Activated naive CD8-positive, alpha-beta T cell treated with anti-CD3 and anti-CD28 coated beads, Interleukin-2, amount 50 U/mL, for 16 hours (primary cell): ENCODE measurements at places on chromosomes 6 and 20.

DNA sequence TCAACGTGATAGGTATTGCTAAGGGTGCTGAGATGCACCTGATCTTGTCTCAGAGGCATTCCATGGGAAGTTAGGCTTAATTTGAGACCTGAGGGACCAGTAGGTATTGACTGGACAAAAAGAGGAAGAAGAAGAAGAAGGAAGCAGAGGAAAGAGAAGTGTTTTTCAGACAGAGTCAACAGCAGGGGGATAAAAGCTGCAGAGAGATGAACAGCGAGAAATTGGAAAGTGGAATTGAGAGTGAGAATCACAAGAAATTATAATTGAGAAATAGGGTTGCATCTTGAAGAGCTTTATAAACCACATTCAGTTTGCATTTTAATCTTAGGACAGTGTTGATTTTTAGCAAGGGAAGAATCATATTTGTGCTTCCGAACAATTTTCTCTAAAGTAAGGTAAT is 254.0 kb downstream of the CD83 start:
- DNase-seq: no peak

DNA sequence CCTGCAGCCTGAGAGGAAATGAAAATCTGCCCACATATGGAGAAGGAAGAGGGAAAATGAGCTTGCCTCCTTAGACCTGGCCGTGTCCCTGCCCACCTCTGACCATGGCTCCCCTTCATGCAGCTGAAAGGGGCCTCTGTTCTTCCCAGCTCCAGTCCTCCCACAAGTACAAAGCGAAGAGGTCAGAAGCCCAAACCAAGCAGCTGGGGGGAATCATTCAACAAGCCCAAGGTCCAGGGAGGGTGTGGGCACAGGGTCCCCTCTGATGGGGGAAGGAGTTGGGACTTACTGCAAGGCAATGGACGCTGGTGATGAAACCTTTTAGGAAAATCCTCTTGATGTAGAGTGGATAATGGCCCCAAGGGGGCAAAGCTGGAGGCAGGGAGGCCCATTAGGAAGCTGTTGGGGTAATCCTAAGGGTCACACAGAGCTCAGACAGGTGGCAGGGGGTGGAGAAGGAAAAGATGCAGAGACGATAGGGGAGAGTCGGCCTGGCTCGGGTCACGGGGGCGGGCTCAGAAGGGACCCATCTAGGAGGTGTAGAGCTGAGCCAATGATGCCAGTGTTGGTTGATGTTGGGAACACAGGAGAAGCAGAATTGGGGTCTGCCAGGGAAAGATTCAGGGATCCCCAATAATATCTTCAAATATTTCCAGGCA is 16.1 kb upstream of the GRM4 start:
- DNase-seq: no peak

- no peak for DNase-seq
These were observed 15.9 kb downstream of the TMEM200A start for GRCh38 chr6:130381459-130382380.

GRCh38 chr6:7073082-7073820 is 34.5 kb upstream of the RREB1 start:
- no peak for DNase-seq

DNA sequence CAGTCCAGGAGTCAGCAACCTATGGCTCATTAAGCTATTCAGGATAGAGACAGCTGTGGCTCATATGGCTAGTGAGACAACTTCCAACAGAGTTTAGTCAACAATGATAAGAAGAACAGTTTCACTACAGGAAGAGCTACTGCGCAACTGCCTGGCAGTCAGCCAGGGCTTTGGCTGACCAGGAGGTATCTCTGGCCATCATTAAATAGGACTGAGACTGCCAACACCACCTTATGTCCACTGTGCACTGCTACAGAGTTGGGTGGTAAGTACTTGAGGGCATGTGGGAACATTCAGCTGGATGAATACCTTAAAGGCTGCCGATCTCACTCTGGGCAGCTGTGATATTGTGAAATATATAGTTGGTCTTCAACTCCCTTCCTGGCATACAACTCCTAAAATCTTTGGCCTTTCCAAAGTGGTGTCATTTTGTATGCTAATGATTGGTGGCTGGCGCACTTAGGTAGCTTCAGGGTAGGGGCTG is 52.2 kb upstream of the FAM83C start:
- DNase-seq: no peak

- DNase-seq: no peak
These were observed 23.0 kb downstream of the BCKDHB start for GRCh38 chr6:80129485-80129884.

GRCh38 chr6:6348256-6348655 is 27.8 kb upstream of the F13A1 start:
- no peak for DNase-seq

DNA sequence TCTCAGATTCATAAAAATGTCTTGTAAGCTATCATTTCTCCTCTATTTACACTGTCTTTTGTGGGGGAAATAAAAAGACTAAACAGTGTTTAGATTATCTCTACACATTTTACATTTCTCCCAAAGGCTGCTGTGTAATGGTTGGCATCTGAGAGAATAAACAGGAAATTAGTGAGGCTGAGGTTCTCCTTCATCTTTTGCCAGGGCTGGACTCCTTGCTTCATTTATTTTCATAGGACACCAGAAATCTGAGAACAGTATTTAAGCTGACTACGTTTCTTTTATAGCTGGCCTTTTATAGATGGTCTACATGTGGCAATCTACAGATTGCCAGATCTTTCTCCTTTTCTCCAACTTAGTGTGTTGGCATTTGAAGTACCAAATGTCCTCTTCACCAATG is 41.5 kb downstream of the PLCB4 start:
- no peak for DNase-seq

- DNase-seq: no peak
These were observed 315.4 kb upstream of the SASH1 start for GRCh38 chr6:148027201-148027600.

DNA sequence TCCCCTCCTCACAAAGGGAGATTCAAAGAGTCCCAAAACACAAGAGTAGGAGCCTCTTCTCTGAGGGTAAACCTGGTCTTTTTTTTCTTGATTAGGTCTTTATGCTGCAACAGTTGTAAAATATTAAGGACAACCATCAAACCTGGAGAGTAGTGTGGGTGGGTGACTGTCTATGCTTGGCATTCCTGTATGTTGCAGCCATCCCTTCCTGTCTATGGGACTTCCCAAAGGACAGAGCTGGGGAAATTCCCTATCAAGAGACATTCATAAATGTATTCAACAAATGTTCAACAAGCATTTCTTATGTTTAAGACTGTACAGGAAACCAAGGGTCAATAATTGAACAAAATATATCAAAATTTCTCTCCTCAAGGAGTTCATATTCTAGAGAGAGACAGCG is 5.5 kb downstream of the BTN2A2 start:
- DNase-seq: no peak

- no peak for DNase-seq
These were observed 9.5 kb upstream of the DTNBP1 start for GRCh38 chr6:15672291-15672690.

DNA sequence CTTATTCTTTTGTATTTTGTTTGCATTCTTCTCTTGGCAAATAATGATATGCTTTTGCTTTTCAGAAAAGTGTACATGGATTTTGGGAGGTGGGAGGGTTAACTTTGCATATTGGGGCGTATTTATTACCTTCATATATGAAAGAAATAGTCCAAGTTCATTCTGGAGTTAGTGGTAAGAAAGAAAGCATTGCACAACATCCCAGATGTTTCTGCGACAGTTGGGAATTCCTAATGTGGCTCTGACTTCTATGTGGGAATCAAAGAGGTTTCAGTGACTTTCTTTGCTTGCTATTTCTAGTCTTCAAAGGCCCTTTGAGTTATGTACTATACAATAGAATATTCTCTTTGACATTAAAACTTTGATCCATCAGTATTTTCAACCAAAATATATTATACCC is 78.1 kb downstream of the MMUT start:
- DNase-seq: no peak
